NCI-H2029 (cell line): ENCODE measurements at places on chromosomes 3 and 15.

DNA sequence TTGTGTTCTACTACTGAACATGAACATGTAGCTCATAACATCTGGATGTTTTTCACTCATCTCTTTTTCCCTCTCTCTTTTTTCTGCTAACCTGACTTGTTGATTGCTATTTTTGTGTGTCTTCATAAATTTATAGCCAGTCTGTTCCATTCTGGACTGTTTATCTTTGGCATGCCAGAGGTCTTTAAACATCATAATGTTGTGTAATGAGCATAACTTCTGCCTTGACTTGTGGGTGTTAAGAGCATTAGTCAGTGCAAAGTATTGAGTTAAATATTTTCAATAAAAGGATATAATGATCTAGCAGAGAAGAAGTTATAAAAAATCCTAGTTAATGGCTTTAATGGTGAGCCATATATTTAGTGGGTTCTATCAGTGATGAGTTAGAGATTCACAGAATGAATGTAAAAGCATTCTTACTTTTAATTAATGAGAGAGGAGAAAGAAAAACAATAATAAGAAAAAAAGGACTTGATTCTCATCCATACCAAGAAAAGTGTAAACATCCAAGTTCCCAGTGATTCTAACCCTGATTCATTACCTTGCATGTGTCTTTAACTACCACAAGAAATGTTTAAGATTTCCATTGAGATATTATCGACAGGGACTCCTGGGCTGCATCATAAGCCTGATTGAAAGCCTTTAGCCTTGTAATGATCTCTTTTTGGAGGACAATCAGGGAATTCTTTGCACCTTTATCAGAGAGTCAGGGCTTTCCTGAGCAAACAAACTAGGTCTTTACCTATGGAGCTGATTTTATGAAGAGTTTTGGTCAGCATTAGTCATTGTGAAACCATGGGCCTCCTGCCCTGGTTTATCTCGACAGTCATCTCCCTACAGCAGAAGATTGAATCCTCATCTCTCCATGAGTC is 22.9 kb downstream of the MITF start:
- DNase-seq: no peak

- no peak for DNase-seq
These were observed 194.4 kb downstream of the ARRDC4 start for GRCh38 chr15:98154863-98155262.

DNA sequence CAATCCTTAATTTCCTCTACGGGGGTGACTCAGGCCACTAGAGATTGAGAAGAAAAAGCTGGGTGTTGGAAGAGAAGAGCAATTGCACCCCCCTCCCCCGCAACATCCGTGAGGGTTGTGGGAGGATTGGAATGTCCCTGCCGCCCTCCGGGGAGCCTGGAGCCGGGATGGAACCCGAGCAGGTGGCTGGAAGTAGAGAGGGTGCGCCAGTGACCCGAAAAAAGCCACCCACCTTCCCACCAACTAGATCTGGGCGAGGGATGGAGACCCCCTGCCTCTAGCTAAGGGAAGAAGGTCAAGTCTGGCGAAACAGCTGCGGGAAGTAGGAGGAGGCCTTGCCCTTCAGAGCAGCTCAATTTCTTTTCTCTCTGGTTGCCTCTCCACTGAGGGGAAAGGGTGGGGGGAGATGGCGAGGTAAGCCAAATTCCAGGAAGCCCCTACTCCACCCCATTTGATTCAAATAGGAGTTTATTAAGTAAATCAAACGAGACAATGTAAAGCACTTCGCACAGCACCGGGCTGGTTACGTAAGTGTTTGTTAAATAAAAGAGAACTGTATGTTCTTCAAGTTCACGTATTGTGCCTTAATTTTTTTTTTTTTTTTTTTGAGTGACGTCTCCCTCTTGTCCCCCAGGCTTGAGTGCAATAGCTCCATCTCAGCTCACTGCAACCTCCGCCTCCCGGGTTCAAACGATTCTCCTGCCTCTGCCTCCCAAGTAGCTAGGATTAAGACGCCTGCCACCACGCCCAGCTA is 1.1 kb upstream of the WWTR1 start:
- no peak for DNase-seq

DNA sequence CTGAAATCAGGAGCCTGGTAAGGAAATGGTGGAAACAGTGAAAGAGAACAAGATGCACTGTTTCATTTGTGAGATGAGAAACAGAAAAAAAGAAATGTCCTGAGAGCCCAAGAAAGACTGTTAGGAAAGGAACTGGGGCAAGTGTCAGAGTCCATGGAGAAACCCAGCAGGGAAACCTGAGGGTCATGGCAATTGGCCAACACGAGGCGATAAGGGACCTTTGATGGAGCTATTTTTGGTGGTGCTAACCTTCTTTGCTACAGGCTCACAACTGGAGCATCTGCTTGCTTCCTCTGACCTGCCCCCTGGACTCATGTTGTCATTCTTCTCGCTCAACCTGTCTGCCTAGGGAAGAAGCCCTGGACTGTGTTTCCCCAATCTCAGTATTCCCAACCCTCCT is 4.2 kb upstream of the TMEM41A start:
- no peak for DNase-seq

GRCh38 chr3:142298626-142299025 is 73.2 kb upstream of the GK5 start:
- DNase-seq: no peak

DNA sequence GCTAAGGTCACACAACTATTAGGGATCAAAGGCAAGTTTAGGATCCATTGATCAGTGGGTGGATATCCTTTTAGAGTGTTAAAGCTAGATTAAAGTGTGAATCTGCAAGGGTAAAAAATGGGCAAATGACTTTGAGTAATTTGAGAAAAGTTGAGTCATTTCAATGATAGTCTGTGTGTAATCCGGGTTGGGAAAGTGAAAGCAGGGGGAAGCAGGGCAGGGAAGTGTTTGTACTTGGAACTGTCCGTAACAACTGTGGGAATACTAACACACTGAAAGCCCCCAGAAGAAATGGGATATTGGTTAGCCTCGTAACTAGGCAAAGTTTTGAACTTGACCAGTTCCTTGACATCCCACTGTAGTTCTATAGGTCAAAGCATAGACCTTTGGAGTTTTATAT is 187.2 kb upstream of the SLITRK3 start:
- no peak for DNase-seq

DNA sequence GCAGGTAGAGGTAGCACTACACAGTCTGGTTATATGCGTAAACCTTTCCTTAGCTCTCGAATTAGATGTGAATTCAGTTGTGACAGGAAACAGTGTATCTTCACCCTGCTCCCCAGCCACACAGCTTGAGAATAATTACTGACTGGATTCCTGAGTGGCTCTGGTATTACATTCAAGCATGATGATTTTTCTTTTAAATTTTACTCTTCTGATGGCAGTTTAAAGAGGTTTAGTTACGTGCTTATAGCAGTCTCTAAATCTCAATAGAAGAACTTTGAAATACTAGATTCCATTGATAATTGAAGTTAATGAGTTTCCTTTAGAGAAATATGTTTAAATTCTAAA is 98.8 kb downstream of the FNDC3B start:
- DNase-seq: no peak

DNA sequence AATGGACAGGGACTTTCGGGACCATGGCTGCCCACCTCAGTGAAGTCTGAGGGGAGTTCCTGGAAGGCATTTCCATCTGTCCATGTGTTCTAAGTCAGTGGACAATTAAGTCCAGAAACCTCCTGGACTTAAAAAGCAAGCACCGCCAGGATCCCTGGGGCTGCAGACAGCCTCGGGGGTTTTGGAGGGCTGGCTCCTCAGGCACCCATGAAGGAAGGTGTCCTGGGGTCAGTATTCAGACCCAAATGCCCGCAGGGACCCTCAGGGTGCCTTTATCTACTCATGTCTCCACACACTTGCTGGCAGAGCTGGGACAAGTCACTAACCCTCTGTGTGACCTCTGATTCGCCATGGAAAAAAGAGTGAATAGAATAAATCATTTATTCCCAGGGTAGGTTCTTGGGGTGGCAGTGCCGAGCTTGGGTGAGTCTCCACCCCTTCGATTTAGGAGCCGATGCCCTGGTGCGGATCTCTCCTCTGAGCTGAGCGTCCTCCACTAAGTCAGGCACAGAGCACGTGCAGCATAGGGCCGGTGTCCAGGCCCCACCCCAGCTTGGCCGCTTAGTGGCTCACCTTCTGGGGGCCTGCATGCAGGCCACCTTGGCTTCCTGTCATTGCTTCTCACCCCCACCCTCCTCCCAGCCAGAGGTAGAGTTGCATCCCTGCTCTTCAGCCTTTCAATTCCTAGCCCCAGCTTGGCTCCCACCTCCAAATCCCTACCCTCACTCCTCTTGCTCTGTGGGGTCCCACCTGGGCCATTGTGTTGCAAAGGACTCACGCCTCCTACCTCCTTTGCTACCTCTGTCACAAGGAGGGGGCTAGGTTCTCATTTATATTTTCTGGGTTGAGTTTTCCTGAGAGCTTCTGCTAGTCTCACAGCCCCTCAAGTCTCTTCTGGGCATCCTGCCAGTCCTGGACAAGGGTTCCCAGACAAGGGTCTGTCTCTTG is 19.9 kb downstream of the SLC6A6 start:
- DNase-seq: peak; percentile 59
